ENCODE measurements at places on chromosomes 6 and 20.

DNA sequence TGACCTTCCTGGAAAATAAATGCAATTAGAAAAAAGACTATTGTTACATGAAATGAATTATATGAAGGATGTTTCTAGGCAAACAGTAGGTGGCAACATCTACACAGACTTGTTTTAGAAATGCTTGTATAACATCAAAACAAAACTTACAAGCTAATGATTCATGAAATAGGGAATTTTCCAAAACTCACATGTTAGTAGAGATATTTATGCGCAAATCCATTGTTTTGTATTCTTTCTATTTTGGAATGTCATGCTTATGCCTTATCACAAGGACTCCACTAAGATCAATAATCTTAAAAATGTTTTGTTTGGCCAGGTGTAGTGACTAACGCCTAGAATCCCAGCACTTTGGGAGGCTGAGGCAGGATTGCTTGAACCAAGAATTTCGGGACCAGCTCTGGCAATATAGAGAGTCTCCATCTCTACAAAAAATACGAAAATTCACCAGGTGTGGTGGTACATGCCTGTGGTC is 32.3 kb upstream of the LGSN start:
- peak; percentile 65 for DNase-seq

GRCh38 chr6:149271348-149272340 is 45.9 kb upstream of the TAB2 start:
- DNase-seq = peak; percentile 13

DNA sequence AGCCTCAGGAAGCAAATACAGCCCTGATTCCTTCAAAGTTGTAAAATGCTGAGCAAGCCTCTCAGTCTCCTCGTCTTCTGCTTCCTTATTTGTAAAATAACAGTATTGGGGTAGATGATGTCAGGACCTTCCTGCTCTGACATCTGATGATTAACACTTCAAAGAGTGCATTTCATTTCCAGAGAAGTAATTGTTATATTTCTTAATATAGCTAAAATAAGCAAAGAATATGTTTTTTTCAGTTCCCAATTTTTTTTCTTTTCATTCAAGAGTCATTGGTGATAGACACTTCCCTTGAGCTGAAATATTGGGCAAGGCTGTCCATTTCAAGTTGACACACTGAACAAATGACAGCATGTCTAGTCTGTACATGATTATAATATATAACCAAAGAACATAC is 53.4 kb downstream of the SLX4IP start:
- DNase-seq = no peak

DNA sequence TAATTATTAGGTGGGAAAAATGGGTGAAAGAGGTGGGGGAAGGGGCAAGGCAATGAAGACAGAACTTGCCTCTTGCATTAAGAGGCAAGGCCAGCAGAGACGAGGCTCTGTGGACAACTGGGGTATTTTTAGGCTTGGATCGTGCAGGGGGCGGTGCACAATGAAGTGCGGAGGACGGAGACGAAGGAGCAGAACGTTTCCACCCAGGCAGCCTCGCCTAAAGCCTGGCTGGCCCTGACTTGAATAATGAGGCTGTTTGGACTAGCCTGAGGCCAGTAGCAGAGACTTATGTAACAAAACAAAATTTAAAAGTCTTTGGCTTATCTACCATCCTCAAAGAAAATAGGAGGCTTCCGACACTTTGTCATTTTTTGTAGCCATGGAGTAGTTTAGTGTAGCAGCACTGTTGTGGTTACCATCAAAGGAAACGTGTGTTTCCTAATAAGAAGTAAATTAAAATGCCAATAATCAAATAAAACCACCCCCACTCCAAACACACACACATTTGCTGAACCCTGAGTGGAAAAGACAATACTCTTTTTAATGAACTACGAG is 370.0 kb upstream of the CNR1 start:
- DNase-seq = no peak

DNA sequence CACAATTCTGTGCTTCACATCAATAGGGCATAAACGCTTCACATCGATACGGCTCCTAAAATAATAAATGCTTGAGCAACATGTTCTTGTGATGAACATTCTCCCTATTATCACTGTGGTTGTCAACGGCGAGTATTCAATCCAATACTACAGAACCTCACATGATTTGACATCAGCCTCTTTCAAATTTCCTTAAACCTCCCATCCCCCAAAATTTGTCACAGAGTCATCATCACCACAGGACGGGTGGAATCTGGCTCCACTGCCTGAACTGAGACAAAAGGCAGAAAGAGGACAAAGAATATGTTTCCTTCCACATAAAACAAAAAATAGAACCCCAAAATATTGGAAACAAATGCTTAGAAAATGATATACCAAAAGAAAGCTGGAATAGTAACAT is 7.3 kb downstream of the THEMIS start:
- no peak for DNase-seq

GRCh38 chr20:25987073-25987927 is 290.6 kb upstream of the ZNF337 start:
- peak; percentile 43 for DNase-seq

DNA sequence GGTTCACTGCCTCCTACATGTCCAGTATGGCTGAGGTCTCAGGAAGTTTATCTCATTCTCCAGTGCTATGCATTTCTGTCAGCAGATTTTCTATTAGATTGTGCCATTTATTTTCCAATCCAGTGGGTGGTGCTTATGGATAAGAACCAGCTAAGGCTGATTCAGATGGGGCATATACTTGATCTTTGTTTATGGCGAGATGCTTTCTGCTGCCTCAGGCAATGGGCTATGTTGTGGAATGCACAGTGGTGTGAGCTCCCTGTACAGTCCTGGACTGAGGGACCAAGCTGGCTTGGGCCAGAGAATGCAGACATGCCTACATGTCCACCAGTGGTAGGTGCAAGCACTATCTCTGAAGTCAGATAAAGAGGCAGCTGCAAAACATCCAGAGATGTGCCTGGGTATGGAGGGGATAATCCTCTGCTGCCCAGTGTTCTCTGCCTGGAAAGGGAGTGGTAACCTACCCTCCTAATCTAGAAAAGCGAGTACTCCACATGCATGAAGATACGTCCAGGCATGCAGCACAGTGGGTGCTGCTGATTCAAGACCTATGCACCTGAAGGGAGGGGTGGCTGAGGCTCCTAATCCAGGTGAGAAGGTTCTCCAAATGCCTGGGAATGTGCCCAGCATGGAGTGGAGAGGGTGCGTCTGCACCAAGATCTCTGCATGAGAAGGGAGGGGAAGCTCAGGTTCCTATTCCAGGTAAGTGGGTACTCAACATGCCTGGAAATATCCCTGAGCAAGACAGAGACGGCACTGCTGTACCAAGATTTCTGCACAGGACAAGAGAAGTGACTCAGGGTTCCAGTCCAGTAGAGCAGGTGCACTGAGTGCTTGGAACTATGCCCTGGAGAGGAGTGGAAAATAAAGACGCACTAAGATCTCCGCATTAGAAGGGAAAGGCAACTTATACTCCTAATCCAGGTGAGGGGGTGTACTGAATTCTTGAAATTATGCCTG is 9.4 kb downstream of the CST4 start:
- DNase-seq = no peak

- no peak for DNase-seq
Measured at GRCh38 chr20:57781901-57782300, 72.1 kb upstream of the PMEPA1 start.

DNA sequence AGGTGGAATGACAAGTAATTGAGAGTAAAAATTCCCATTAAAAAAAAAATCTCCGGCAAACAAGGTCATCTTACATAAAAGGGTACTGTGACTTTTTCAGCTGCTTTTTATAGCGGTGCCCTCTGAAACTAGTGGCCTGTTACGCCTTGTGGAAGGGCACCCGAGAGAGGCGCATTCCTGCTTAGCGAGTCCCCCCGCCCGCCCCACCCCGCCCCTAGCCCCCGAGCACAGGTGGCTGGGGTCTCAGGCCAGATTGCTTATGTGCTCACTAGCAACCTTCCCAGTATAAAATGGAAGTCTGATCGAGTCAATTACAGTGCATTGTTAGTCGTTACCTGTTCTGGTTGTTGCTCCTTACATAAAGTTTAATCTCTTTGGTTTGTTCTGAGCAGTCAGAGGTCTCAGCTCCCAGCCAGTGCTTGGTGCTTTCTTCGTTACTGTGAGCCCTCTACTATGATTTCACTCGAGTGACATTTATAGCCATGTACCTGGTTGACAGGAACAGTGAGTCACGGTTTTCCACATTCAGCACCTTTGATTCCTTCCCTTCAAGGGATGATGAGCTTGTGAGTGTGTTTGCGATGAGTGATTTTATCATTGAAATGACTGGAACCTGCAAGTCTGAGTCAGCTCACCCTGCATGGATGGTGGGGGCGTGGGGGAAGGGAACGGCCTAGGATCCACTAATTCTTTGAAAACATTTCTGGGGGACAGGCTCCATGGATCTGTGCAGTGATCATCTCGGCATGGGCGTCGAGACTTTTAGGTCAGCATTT is 47.6 kb downstream of the ZDHHC14 start:
- peak; percentile 98 for DNase-seq

- DNase-seq = no peak
Measured at GRCh38 chr20:21739682-21740081, 34.2 kb downstream of the PAX1 start.

DNA sequence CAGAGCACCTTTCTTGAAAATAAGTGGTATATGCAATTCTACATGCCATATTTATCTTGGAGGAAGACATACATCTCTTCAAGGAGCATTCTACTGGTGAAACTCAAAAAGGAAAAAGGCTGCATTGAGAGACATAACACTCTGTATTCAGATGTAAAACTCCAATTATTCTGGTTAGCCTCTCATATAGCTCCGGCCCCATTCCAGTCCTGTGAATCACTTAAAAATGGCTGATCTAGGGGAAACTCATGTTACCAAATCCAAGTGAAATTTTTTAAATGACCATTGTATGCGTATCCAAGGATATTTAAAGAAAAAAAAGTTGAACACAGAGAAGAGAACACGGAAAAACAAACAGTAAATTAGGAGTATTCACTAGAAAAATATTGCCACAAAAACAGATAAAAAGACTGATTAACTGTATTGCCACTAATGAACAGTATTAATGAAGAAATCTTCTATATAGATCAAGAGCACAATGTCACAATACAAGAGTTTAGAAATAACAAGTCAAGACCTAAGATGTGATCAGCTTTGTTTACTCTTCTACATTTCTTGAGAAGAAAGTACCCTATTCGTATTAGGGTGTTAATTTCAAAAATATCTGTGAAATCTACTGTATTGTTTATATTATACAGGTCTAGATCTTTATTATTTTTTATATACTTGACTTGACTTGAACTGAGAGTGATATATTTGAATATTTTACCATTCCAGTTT is 124.5 kb upstream of the GJE1 start:
- DNase-seq = no peak

DNA sequence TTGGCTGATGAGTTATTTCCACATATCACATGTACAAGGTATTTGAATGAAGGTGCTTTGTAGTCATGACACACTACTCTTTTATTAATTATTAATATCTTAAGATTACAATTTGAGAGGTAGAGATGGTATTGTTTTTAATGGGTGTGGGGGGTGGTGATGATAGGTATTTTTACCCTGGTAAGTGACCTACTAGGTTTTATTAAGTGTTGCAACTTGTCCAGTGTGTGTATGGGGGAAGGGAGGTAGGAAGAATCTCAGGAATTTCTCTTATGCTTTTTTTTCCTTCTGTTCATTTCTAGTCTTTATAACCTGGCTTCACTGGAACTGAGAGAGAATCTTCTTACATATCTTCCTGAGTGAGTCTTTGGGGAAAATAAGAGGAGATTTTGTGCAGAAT is 101.4 kb downstream of the LRRC1 start:
- peak; percentile 77 for DNase-seq

DNA sequence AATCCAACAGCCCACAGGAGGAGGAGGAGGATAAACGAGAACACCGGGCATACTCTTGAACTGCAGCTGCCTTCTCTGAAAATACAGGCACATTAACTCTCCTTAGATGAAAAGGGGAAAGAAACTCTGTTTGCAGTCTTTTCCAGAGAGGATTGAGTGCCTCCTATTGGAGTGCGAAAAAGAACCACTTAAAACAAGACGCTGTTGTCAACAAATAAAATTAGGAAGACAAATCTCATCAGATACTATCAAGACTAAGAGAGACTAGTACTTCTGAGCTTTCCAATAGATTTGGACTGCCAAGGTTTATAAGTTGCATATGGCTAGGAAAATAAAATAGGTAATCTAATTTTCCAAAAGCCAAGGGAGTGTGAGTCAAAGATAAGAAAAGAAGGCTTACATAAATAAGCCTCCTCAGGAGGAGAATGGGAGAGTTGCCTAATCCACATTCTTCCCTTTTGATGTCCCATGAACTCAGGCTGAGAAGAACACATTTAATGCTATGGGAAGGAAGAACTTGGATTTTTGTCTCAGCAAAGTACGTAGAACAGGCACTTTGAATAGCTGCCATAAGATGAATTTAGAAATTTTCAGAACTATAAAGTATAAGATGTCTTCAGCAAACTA is 154.7 kb downstream of the ARHGAP18 start:
- DNase-seq = no peak

- DNase-seq = no peak
Measured at GRCh38 chr6:138527411-138528088, 28.3 kb upstream of the NHSL1 start.

- peak; percentile 62 for DNase-seq
Measured at GRCh38 chr20:61436283-61436666, 184.2 kb downstream of the CDH4 start.

- no peak for DNase-seq
Measured at GRCh38 chr6:89888871-89889270, 5.4 kb upstream of the GJA10 start.

DNA sequence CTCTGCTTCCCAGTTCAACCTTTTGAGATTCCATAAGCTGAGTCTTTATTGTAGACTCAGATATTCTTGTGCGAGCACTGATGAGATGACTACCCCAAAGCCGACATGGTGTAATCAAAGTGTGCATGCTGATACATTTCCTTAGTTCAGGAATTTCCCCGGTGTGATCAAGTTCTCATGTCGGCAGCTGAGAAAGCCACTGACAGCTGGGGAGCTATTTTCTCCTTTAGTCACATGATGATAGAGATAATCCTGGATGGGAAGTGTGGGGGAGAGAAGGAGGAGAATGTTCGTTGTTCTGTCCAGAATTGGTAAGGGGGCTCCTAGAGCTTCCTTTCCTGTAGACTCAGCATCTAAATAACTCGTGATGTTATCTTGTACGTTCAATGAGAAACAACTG is 7.7 kb upstream of the CAP2 start:
- DNase-seq = peak; percentile 39

DNA sequence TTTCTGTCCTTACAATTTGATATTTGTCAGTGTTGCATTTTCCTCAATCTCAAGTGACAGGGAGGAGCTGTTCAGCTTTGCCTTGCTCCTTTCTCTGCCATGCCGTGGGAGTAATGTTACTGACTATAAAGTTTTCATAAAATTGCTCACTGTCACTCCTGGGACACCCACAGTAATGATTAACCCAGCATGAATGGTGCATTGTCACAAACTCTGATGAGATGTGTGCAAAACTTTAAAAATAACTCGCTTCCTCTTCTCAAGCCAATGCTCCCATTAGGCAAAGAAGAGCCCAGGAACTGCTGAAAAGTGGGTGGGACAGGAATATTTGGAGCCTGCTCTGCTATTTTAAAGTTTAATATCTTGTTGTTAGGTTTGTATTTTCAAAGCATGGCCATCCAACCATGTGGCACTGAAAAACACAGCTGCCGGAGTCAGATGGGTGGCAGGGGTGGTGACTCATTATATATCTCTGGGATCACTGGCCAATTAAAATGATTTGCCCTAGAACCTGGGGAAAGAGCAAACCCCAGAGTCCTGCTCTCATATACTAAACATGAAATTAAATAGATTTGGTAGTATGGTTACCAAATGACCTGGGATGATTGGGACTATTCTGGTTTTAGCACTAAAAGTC is 260.1 kb downstream of the BTBD3 start:
- DNase-seq = peak; percentile 63

- no peak for DNase-seq
Measured at GRCh38 chr20:7389216-7389615, 551.0 kb downstream of the HAO1 start.

Measured in kidney tubule cell (primary cell).